Renal pelvis (tissue), 12 donors: ENCODE measurements at places on chromosomes 5 and 9. TPM values are rescaled to one million over a fixed set of nuclear protein-coding genes. Genes with fewer than 3 reads are reported as not detected.

The PTGER4 gene
- 11.7 TPM for polyA plus RNA-seq

The SLC34A3 gene
- polyA plus RNA-seq: 12.1 TPM

The FBP2 gene
- not detected for polyA plus RNA-seq

The WDR38 gene
- polyA plus RNA-seq: 0.41 TPM

The RICTOR gene
- polyA plus RNA-seq: 29.3 TPM

The GALT gene
- 83.4 TPM for polyA plus RNA-seq

The TMEM252 gene
- 10.1 TPM for polyA plus RNA-seq

The ZNF462 gene
- polyA plus RNA-seq: 35.3 TPM

The GOLM1 gene
- 148 TPM for polyA plus RNA-seq

The APBA1 gene
- 16.9 TPM for polyA plus RNA-seq

The ARID3C gene
- polyA plus RNA-seq: 0.14 TPM

The ELOVL7 gene
- polyA plus RNA-seq: 9.4 TPM

The ACO1 gene
- polyA plus RNA-seq: 51.1 TPM

The HRCT1 gene
- 0.64 TPM for polyA plus RNA-seq
